Activated CD8-positive, alpha-beta memory T cell treated with anti-CD3 and anti-CD28 coated beads for 1 hour (primary cell): ENCODE measurements at places on chromosomes 4 and X.

- DNase-seq: no peak
These were observed 22.5 kb downstream of the ERVMER34-1 start for GRCh38 chr4:52728691-52729240.

DNA sequence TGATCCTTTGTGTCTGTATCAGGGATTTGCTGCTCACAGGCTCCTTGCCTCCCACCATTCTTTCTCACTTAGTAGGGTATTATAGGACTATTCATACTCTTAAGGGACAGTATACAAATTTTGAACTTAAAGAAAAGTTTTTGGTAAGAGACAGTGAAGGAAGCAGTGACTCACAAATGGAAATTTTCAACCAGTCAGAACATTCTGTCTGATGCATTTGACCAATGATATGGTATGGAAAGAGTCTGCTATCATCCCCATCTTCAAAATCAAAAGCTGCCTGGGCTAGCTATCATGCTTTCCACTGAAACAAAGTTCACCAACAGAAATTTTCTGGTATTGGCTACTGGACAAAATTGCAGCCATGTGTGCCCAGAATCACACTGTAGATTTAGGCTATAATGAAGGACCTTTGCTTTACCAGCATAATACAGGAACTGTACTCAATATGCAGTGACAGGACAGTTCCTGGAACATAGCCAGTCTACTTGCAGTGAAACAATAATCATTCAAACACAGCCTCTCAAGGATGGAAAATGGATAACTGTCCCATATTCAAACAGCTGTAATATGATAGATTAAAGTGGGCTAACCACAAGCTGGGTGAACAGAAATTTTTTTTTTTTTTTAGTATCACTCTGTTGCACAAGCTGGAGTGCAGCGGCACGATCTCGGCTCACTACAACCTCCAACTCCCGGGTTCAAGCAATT, 109.0 kb upstream of the ACSL4 start:
- no peak for DNase-seq

DNA sequence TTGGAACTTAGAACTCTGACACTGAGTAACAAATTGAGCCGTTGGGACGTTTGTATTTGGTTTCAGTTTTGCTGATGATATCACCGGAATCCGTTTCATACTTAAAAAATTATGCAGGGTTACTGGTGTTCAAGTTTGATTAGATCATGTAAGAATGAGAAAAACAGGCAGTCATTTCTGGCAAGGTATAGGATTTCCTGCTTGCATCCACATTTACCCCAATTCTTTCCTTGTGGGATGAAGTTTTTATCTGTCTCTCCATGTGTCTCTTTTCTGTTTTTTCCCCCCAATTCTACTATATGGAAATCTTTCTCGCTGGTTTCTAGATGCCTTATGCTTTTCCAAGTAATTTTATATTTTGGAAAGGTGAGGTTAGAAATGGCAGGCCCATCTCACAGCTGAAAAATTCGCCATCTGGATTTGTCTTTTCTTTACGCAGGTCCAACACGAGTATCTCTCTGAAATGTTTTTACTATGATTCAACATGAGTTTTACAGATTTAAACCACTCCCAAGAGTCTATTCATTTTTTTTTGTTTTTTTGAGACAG, 197.9 kb downstream of the SHOX start:
- DNase-seq: no peak

DNA sequence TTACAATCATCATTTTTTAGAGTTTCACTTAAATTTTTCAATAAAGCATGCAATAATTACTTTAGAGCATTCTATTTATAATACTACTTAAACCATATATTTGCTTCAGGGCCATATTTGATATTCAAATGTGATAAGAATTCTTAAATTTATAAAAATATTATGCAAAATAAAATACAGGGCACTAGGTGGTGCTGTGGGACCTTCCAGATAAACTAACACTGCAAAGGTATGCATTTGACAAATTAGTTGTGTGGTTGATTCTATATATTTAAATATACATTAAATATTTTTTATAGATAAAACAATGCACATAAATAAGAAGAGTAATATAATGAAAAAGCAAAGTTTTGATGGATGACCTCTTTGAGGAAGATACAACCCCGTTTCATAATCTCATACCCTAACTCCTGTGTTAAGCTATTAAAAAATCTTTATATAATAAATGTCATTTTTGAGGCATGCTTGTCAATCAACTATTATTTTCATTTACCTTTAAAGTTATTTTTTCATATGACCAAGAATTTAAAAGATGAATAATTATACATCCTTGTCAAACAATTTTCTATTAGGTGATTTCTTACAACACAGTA, 128.4 kb downstream of the REELD1 start:
- no peak for DNase-seq

GRCh38 chr4:135267148-135267865, 1065.7 kb upstream of the PABPC4L start:
- DNase-seq: no peak

DNA sequence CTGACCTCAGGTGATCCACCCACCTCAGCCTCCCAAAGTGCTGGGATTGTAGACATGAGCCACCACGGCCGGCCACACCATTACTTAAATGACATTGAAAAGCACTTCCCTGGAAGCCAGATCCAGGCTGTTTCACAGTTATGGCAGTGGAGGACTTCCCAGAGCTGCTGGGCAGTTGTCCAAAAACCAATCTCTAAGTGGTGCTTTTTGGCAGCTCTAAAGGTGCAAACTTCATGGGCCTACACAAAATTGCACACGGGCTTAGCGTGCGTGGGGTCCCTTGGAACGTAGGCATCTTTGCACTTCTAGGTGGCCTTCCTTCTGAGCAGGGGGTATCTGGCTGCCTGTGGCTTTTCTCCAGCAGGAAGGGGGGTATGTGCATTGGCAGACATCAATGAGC, 172.3 kb downstream of the SHOX start:
- DNase-seq: no peak

- no peak for DNase-seq
These were observed 6.0 kb upstream of the SHISA3 start for GRCh38 chr4:42391355-42391664.

DNA sequence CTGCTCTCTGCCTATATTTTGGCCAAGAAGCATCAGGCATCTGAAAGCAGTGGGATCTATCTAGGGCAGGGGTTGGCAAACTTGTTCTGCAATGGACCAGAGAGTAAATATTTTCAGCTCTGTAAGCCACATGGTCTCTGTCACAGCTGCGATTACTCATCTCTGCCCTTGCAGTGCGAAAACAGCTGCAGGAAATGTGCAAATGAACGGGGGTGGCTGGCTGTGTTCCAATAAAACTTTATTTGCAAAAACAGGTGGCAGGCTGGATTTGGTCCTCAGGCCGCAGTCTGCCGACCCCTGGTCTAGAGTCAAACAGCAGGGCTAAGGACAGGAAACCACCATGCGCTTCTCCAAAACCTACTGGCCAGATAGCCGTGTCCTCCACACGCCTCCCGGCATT, 48.6 kb downstream of the ACOX3 start:
- no peak for DNase-seq
